ENCODE measurements at places on chromosomes 3 and 15.

DNA sequence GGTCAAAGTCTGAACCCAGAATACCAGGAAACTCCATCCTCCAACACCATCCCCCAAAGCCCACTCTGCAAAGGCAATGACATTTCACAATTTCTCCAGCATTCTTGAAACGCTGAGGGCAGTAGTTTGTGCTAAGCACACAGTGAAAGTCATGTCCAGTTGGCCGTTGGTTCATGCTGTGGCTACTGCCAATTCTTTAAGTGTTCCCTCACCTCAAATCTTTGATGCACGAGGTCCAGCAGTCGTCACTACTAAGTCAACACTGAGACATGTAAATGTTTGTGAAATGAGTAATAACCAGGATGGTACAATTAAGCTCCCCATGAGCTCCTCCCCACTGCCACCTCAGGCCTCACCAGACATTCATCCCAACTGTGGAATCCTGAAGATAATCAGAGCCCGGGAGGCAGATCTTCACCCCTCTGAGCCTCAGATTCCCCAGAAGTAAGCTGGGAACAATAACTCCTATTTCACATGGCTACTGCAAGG is 7.0 kb downstream of the SUCLG2 start:
- H3K4me3 ChIP-seq, result no peak overlapping the region
- peaks cover 2% of the 10 kb centered on the region for H3K36me3 ChIP-seq
- H3K27me3 ChIP-seq, result no peaks in the 10 kb centered on the region
- DNase-seq, result no peak
- H3K4me1 ChIP-seq, result no peaks in the 10 kb centered on the region

DNA sequence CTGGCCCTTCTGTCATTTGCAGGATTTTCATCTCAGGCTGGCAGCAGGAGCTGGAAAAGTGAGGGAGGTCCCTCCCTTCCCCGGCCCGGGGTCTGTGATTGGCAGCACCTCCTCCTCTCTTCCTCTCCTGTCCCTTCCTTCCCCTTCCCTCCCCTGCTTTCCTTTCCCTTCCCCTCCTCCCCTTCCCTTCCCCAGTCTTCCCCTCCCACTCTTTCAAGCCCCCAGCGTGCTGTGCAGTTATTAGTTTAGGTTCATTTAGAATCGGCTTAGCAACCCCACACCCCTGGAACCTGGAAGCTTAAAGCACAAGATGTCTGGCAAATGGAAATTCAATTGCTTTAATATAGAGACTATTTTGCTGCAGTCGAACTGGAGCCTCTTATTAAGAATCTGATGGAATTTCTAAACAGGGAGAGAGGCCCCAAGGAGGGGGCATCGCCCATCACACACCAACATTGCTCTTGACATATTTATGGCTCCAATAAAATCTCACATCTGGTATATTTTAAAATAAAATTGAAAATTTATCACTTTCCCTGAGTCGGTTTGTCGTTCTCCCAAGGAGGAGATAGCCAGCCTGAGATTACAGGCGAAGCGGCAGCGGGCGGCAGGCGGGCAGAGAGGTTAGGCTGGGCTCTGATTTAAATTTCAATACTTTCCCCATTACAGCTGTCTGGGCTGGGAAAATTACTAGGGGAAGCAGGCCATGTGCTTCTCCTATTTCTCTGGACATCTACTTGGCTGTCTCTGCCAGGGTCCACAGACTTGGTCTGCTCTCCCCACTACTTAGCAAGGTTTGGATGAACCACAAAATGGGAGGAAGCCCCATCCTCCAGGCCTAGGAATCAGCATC is 98.9 kb downstream of the LINGO1 start:
- no peak overlapping the region for H3K27ac ChIP-seq
- H3K4me3 ChIP-seq, result no peak overlapping the region
- H3K4me1 ChIP-seq, result no peaks in the 10 kb centered on the region

DNA sequence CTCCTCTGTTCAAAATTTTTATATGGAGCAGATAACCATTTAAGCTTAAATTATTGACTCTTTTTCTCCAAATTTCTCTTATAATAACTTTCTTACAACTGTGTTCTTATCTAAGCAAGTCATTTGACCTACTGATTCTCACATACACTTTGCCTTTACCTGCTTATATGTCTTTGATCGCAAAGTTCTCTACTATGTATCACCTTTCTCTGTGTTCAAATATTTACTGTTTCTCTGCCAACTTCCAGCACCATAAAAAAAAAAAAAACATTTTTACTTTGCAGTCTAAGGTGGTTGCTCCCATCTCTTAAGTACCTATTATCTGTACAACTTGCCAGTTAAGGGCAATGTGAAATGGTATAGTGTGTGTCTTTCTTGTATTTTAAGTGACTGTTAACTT is 100.8 kb upstream of the DPH6 start:
- H3K4me3 ChIP-seq, result no peak overlapping the region
- no peaks in the 10 kb centered on the region for H3K4me1 ChIP-seq
- no peaks in the 10 kb centered on the region for H3K27me3 ChIP-seq
- no peak for DNase-seq
- no peak overlapping the region for H3K27ac ChIP-seq

- DNase-seq, result no peak
- H3K27ac ChIP-seq, result peak overlapping the region; percentile 96
- no peaks in the 10 kb centered on the region for H3K36me3 ChIP-seq
Observed at GRCh38 chr3:194139071-194139813, 3.3 kb downstream of the HES1 start.

GRCh38 chr3:73536336-73536895 is 88.3 kb downstream of the PDZRN3 start:
- no peaks in the 10 kb centered on the region for H3K36me3 ChIP-seq
- H3K27ac ChIP-seq, result no peak overlapping the region
- peaks cover 7% of the 10 kb centered on the region for H3K4me1 ChIP-seq
- DNase-seq, result no peak
- no peak overlapping the region for H3K4me3 ChIP-seq

GRCh38 chr3:8488411-8488810 is 13.2 kb upstream of the LMCD1 start:
- H3K4me3 ChIP-seq, result no peak overlapping the region
- H3K36me3 ChIP-seq, result no peaks in the 10 kb centered on the region
- H3K27me3 ChIP-seq, result no peaks in the 10 kb centered on the region
- peaks cover 12% of the 10 kb centered on the region for H3K4me1 ChIP-seq
- peak overlapping the region; percentile 94 for H3K27ac ChIP-seq

DNA sequence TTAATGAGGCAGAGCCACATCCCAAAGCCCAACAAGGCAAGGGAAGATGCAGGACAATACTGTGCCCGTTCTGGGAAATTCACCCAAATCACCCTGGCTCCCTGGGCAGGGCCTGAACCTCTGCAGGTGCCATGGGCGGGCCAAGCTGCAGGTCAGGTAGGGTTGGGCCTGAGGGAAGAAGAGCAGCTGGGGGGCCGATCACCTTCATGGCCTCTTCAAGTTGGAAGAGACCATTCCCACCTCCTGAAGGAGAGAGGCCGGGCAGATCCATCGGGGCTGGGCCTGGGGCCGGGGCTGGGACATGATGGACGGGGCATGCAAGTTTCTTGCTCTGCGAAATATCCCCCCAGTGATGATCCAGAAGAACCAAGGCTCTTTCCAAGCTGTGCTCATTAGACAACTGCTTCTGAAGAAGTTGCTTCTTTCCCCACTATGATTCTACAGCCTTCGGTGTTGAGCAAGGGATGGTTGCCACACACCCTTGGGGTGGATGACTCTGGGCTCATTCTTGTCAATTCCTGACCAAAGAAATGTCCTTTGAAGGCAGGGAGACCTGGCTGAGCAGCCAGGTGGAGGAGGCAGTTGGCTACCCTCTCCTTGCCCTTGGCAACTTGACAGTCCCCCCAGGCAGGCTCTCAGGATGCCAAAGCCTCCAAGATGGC is 38.2 kb downstream of the KLHL25 start:
- DNase-seq, result no peak
- H3K27me3 ChIP-seq, result no peaks in the 10 kb centered on the region
- H3K4me3 ChIP-seq, result no peak overlapping the region
- no peaks in the 10 kb centered on the region for H3K4me1 ChIP-seq

DNA sequence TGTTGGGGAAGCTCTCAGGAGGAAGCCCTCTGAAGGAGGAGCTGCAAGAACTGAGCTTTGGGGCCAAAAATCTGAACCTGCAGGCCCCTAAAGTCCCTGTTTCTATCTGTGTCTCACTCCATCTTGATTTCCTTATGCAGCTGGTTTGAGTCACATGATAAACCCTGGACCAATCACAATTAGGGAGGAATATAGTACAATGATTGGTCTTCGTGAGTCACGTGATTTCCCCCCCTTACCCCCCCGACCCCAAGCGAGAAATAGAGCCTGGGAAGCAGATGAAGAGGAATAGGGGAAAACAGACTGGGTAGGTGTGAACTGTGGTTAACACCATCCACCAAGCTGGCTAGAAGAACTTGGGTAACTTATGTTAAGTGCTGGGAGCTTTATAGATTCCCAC is 12.9 kb downstream of the CRABP1 start:
- H3K27me3 ChIP-seq, result no peaks in the 10 kb centered on the region
- H3K36me3 ChIP-seq, result no peaks in the 10 kb centered on the region
- H3K4me3 ChIP-seq, result no peak overlapping the region
- no peak for DNase-seq
- no peak overlapping the region for H3K27ac ChIP-seq

DNA sequence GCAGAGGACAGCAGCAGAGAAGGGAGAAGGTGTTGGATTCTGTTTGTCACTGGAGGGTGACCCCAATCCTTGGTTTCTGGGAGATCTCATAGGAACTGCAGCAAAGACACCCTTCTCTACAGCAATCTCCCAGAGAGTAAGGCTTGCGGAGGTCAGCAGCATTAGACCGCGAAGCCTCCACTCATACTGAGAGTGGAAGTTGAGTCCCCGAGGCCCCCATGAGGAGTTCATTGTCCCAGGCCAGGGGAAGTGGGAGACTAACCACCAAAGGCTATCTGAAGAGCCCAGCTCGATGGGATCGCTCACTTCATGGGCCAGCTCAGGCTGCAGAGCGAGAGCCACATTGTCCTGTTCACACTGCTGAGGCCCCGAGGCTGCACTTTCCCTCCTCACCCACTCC is 44.6 kb downstream of the GLDN start:
- no peaks in the 10 kb centered on the region for H3K4me1 ChIP-seq
- H3K27ac ChIP-seq, result no peak overlapping the region
- no peaks in the 10 kb centered on the region for H3K27me3 ChIP-seq
- H3K4me3 ChIP-seq, result no peak overlapping the region

- no peaks in the 10 kb centered on the region for H3K4me1 ChIP-seq
- H3K27ac ChIP-seq, result no peak overlapping the region
- no peaks in the 10 kb centered on the region for H3K36me3 ChIP-seq
- no peak overlapping the region for H3K4me3 ChIP-seq
- H3K27me3 ChIP-seq, result no peaks in the 10 kb centered on the region
Observed at GRCh38 chr3:64063207-64063982, 40.1 kb upstream of the PSMD6 start.

DNA sequence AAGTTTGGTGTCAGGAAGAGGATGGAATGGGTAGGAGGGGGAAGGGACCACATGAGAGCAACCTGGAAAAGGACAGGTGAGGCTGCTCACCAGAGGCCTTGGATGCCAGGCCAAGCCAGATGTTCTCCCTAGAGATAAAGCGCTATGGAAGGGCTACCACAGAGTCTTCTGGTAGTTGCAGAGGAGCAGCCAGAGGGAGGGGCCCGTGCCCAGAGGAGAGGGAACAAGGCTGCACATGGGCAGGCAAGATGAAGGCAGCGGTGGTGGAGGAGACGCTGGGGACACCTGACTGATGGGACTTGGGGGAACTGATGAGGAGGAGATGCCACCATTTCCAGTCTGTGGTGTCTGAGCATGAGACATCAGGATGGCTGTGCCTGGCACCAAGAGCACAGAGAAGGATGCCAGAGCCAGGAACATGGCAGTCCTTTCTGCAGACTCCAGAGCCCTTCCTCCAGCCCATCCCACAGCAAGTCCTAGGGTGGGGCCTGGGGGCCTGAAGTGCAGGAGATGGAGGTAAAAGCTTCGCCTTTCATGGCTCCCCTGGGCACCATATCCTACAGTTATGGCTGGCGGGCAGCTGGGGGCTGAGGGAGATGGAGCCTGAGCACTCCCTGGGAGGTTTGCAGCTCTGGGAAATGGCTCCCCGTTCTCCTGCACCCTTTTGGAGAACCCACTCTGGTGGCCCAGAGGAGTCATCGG is 103.0 kb downstream of the ETFA start:
- no peak for DNase-seq
- no peaks in the 10 kb centered on the region for H3K27me3 ChIP-seq
- H3K4me1 ChIP-seq, result no peaks in the 10 kb centered on the region
- H3K27ac ChIP-seq, result no peak overlapping the region
- no peak overlapping the region for H3K4me3 ChIP-seq
- peaks cover 42% of the 10 kb centered on the region for H3K36me3 ChIP-seq

DNA sequence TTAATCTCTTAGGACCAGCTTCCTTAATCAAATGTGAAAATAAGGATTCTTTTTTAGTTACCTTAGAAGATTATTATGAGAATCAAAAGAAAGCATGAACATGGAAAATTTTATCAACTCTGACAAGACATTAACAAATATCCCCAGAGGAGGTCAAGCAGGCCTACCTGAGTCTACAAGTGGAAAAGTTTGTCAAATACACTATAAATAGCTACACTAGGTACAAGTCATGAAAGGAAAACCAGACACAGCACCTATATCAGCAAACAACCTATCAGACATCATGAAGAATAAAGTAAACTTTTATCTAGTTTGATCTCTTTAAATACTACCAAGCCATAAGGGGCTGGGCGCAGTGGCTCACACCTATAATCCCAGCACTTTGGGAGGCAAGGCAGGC is 126.1 kb downstream of the MAGI1 start:
- no peaks in the 10 kb centered on the region for H3K4me1 ChIP-seq
- H3K36me3 ChIP-seq, result no peaks in the 10 kb centered on the region
- DNase-seq, result no peak

DNA sequence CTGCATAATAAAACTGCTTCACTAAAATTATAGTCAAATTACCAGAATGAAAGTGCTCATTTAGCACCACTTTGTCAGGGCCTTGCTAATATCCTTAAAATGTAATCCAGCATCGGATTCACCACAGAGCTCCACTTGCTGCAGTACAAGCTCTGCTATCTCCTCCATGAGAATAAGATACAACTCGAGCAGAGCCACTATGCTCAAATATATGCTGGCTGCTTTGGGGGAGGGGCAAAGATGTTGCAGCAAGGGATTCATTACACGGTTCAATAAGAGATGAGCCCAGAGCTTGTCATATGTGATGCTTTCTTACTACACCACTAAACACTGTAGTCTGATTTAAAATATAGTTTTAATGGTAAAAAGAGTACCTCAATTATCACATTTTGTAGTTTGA is 72.2 kb downstream of the DLG1 start:
- no peaks in the 10 kb centered on the region for H3K27me3 ChIP-seq
- no peaks in the 10 kb centered on the region for H3K4me1 ChIP-seq
- H3K4me3 ChIP-seq, result no peak overlapping the region
- H3K36me3 ChIP-seq, result no peaks in the 10 kb centered on the region
